ENCODE measurements at places on chromosomes 3 and 15. TPM values are rescaled to one million over a fixed set of nuclear protein-coding genes. Genes with fewer than 3 reads are reported as not detected.

The GRK7 gene
- polyA plus RNA-seq: not detected

The TMCO5A gene
- polyA plus RNA-seq: not detected

The STIMATE gene
- polyA plus RNA-seq: 4.7 TPM

DNA sequence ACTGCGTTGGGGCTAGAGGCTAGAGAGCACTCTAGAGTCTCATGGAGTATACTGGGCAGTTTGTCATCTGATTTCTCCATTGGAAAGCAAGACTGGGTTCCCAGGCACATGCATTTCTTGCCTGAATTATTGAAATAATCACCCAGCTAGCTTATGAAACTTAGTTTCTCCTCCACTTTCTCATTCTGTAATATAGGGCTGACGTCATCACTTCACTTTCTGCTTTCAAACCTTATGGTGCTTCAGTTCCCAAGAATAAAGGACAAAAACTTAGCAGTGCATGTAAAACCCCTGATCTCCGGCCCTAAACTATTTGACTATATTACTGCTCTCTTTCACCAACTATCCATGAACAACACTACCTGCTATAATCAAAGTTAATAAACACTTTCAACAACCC is 147.9 kb downstream of the IGSF11 start:
- no peak for DNase-seq

GRCh38 chr3:52800079-52800478 is 5.5 kb downstream of the ITIH3 start:
- DNase-seq: no peak

DNA sequence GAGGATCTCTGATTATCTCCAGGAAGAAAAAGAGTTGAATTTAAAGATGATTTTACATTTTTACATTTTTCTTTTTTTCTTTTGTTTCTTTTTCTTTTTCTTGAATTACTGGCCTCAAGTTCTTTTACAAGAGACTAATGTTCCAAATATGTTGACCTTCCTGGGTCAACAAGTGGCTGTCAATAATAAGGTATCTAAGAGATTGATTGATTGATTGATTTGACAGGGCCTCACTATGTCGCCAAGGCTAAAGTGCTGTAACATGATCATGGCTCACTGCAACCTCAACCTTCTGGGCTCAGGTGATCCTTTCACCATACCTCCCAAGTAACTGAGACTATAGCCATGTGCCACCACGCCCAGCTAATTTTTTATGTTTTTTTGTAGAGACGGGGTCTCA is 44.6 kb downstream of the KIF9 start:
- no peak for DNase-seq

Data from naive thymus-derived CD4-positive, alpha-beta T cell (primary cell).